ENCODE measurements at places on chromosomes 2 and 18.

DNA sequence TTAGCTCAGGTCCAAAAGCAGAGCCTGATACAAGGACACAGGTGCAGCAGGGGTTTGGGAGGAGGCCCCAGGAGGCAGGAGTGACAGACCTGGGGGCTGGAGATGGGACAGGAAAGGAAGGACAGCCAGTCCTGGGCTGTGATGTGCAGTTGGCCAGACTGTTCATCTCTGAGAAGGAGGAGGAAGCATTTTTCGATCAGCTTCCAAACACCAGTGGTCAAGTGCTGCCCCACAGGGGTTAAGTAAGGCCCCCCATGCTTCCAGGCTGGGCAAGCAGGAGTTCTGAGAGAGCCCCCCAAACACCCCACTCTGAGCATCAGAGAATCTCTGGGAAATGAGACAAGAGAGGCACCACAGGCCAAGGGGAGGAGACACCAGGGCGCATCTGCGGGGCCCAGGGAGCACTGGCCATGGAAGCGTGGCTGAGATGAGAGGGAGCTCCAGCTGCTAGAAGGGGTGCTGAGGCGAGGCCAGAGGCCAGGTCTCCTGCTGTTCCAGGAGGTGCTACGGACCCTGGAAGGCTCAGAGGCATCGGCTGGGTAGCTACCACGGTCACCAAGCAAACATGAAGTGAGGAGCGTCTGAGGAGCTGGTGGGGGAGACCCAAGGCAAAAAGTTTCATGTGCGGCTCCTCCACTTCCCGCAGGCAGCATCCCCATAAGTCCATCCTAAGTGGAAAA is 5.6 kb upstream of the HDAC4 start:
- no peak for DNase-seq

DNA sequence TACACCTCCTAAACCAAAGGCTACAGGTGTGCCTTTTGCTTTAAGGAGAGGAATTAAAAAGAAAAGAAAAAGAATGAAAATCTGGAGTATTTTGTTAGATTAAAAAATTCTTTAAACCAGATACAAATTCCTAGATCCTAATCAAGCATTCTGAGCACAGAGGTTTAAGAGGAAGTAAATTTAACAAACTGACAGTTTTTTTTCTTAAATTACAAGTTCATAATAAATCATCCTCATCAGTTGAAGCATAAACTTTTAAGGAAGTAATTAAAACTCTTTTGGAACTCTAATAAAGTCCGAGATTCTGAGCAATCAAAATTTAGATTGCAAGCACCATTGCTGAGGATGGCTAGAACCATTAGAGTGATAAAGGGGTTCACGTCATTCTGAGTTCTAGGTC is 75.1 kb downstream of the POLE4 start:
- no peak for DNase-seq

- DNase-seq, result no peak
Measured at GRCh38 chr2:210539578-210540416, 16.6 kb upstream of the CPS1 start.

DNA sequence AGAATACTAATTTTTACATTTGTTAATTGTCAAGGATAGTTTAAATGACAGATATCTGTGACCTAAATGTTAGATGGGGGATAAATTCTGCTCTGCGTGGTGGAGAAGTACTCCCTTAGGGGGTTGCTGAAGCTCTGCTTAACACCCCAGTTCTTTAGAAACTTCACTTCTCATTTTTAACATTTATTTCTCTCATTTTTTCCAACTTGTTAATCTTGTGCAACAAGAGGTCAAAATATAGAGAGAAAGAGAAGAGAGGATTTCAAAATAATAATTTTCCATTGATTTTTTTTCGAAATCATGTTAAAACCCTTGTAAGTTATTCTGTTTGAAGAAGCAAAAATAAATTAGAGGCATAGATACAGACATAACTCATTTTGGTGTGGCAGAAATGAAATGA is 61.3 kb upstream of the SLC8A1 start:
- DNase-seq, result no peak

- DNase-seq, result no peak
Measured at GRCh38 chr2:164705412-164706167, 84.3 kb upstream of the GRB14 start.

- DNase-seq, result peak; percentile 47
Measured at GRCh38 chr2:30239308-30239985, 8.1 kb downstream of the LBH start.

GRCh38 chr18:60976976-60977375 is 356.3 kb upstream of the CDH20 start:
- no peak for DNase-seq

DNA sequence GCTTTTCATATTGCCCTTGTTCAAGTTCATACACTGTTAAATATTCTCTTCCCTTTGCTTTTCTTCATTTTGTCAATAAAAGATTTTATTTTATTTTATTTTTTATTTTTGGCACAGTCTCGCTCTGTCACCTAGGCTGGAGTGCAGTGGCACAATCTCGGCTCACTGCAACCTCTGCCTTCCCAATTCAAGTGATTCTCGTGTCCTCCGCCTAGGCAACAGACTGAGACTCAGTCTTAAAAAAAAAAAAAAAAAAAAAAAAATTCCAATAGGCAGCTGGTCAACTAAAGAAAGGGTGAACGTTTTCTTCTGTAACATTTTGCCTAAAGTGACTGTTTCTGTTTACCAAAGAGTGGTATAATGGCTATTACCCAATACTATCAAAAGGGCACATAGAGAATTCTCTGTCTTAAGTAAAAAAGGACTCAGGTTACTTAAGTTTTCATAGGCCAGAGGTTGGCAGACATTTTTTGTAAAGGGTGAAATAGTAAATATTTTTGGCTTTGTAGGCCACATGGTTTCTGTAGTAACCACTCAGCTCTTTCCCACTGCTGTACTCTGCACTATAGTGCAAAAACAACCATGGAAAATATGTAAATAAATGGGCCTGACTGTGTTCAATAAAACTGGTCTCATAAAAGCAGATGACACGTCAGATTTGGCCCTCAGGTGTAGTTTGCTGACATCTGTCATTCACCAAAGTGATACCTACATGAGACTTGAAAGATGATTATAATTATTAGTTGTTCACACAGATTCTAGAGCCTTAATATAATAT is 113.4 kb downstream of the MIB1 start:
- no peak for DNase-seq

- DNase-seq, result no peak
Measured at GRCh38 chr2:227623226-227623625, 5.9 kb downstream of the SCYGR4 start.

DNA sequence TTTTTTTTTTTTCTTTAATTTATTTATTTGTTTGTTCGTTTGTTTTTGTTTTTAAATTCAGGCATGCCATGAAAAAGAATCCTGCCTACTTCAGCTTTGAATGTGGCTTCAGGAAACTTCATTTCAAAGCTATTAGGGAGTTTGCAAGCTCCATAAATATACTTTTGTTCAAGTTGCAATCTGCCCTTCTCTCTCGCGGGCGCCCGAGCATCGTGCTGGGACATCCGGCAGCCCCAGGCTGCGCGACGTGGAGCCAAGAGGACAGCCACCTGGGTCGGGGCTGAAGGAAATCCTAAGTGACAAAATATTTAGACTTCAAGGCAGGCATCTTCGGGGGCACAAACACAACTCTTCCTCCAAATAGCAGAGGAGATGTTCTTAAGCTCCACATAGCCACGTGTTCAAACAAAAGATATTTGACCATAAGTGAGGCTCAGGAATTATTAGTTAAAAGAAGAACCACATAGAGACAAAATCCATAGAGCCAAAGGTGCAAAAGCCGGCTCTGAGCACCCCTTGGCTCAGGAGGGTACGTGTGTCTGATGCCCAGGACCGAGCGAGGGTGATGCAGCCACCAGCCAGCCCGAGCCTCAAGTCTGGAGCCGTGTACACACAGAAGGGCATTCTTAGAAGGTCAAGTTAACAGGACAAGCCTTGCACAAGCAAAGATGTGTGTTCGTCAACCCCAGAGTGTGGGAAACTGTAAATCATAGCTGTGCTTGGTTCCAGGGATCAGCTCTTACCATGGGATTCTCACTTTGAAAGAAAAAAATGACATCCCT is 256.5 kb upstream of the SALL3 start:
- no peak for DNase-seq

DNA sequence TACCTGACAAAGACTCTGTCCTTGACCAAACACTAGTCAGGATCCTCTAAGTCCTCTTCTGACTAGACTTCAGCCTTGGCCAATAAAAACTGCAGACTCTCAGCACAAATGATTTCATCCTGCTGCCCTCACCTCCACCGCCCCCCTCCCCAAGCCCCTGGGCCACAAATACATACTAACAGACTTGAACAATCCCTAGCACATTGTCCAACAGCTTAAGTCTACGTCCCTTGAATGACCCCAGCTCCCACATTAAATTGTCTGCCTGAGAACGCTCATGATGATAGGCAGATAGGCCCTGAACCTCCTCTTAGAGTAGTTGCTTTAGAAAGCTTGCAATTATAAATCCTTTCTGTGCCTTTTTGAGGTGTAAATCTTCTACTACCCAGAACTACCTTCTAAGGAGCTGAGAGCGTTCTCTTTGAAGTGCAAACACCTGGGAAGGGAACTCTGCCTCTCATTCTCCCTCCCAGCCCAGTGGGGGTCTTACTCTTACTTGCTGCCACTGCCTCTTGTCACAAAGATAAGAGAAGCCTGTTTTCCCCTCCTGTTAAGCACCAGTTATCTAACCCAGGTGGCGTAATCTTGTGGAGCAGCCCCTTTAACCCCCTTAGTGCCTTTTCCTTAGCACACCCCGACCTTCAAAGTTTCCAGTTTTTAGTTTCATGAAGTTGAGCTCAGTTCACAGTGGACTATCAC is 1225.6 kb downstream of the LRP1B start:
- no peak for DNase-seq

- DNase-seq, result peak; percentile 66
Measured at GRCh38 chr18:23871410-23871809, 143.1 kb upstream of the TTC39C start.

GRCh38 chr18:44678725-44679055 is 2.0 kb upstream of the SETBP1 start:
- no peak for DNase-seq

- no peak for DNase-seq
Measured at GRCh38 chr2:109081374-109081773, 47.6 kb upstream of the SH3RF3 start.

DNA sequence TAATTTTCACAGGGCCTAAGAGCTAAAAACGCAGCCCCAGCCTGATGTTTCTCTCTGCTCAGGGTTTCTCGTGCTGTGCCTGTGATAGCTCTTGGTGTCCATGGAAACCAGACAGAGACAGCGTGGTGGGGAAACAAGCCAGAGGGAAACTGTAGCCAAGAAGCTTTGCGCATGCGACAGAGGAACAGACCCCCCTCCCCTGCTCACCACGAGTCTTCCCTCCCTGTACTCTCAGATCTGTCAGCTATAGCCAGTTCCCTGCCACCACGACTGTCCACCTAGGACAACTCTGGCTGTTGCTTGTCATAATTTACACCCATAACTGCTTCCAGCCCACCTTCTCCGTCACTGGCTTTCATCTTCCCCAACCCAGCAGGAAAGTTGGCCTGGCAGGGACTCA is 13.2 kb upstream of the DNAJC27 start:
- DNase-seq, result no peak

DNA sequence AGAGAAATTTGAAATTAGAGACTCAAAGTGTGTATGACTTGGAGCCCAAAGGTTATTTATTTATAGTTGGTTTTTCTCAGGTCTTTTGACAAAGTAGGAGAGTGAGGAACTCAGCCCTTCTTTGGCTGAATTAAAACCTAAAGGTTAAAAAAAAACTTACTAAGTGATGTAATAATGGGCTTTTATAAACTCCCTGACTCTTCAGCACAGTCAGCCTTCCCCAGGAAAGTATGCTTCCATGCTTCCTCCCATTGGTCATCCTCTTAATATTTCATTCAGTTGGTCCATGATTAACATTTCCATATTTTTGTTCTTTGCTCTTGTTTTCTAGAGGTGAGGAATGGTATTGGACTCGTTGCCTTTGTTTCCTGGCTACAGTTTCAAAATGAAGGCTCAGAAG is 7.2 kb downstream of the ARPC2 start:
- no peak for DNase-seq

GRCh38 chr2:101517758-101518271 is 42.9 kb upstream of the RFX8 start:
- no peak for DNase-seq

GRCh38 chr2:238714038-238714528 is 133.8 kb upstream of the TWIST2 start:
- DNase-seq, result no peak

GRCh38 chr2:197234671-197235191 is 75.8 kb downstream of the ANKRD44 start:
- DNase-seq, result no peak

- no peak for DNase-seq
Measured at GRCh38 chr2:216316743-216317142, 55.5 kb downstream of the MARCHF4 start.

GRCh38 chr2:127320067-127320466 is 26.1 kb upstream of the ERCC3 start:
- no peak for DNase-seq

DNA sequence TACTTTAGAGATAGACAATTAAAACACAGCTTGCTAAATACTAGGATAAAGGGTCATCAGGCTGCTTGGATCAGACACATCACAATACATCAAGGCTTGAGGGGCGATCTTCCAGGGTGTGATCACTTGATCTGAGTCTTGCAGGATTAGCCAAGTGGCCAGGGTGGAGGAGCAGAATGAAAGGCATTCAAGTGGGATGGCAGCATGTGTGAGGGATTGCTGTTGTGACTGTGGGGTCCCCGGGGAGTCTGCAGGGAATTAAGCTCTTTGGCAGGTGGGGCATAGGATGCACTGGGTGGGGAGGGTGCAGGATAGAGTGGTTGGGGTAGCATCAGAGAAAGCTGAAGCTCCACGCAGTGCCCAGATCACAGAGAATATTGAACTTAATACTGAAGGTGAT is 58.0 kb upstream of the TMEM163 start:
- no peak for DNase-seq

DNA sequence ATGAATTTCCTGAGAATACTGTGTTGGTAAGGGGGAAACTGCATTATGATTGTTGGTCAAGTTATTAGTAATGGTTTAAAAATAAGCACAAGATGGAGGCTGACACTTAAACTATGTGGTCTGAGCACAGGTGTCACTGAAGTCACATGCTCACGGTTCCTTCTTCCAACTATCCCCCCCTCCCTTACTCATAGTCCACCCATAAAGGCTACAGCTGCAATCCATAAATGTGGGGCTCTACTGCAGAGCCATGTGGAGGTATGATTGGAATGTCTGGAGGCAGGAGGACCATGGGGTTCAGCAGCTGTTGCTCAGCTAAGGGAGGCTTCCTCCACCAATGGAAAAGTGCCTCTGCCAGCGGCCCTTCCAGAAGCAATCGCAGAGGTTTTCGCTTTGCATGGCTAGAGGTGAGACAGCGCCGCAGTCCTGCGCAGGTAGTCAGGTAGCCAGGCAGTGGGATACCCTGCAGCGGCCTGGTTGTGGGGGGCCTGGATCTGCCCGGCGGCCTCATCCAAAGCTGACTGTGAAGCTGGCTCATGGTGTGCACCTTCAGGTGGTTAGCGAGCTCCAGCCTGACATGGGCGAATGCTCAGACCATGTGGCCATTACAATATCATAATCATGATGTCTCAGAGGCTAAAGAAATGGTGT is 249.6 kb downstream of the DCDC2C start:
- DNase-seq, result no peak

- DNase-seq, result no peak
Measured at GRCh38 chr2:132462236-132462635, 45.6 kb downstream of the GPR39 start.

GRCh38 chr18:48555465-48555995 is 16.7 kb downstream of the CTIF start:
- DNase-seq, result no peak

- DNase-seq, result no peak
Measured at GRCh38 chr2:75311521-75311920, 112.2 kb upstream of the TACR1 start.

- DNase-seq, result no peak
Measured at GRCh38 chr2:56121995-56122394, 61.8 kb upstream of the CCDC85A start.
